CD4-positive, alpha-beta T cell treated with Interferon alpha-2 for 1 hour (primary cell): ENCODE measurements at places on chromosomes 3 and 15.

DNA sequence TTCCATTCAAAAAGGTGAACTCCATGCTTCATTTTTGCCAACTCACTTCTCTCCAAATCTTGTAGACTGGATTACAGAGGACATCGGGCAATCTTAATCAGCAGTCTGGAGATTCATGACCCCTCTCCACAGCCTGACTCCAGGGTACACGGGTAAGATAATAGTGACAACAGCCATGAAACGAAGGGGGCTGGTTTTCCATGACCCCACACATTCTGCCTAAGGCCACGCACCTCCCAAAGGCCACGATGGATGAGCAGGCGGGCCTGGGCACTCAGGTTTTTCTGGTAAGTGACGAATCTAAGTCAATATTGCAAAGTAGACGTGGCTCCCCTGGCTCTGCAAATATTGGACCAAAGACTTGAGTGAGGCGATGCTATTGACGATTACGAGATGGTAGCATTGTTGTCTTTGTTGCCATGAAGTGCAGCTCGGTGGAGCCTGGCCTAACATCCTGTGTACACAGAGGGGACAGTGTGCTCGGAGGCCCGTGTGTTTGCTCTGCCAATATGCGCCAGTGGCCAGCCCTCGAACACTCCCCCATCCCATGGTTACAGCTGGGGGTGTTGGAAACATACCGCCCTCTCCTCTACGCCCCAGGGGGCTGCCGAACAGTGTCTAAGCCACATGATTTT is 119.1 kb downstream of the OPA1 start:
- DNase-seq: no peak

- DNase-seq: no peak
These were observed 56.5 kb downstream of the ZNF385D start for GRCh38 chr3:21694506-21694905.

GRCh38 chr3:56887402-56888025 is 85.8 kb upstream of the ARHGEF3 start:
- DNase-seq: no peak

DNA sequence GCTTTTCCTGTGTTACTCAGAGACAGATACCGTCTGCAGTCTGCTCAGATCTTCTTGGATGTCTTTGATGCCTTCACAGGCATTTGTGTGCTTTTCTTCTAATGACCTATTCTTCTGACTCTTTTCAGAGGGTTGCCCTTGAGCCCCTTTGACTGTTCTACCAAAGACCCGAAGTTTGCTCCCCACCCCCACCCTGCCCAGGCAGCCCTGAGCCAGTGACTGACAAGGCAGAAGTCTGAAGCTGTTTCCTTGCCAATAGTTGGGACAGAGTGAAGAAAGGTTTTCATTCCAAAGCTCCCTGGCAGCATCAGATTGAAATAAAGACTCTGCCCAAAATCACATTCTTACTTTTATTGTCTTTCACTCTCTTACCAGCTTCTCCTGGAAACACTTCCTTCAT is 9.0 kb upstream of the ATP13A5 start:
- no peak for DNase-seq

GRCh38 chr3:42721690-42722089 is 19.1 kb upstream of the HHATL start:
- DNase-seq: no peak

GRCh38 chr3:187799942-187800641 is 54.8 kb upstream of the BCL6 start:
- peak; percentile 63 for DNase-seq

DNA sequence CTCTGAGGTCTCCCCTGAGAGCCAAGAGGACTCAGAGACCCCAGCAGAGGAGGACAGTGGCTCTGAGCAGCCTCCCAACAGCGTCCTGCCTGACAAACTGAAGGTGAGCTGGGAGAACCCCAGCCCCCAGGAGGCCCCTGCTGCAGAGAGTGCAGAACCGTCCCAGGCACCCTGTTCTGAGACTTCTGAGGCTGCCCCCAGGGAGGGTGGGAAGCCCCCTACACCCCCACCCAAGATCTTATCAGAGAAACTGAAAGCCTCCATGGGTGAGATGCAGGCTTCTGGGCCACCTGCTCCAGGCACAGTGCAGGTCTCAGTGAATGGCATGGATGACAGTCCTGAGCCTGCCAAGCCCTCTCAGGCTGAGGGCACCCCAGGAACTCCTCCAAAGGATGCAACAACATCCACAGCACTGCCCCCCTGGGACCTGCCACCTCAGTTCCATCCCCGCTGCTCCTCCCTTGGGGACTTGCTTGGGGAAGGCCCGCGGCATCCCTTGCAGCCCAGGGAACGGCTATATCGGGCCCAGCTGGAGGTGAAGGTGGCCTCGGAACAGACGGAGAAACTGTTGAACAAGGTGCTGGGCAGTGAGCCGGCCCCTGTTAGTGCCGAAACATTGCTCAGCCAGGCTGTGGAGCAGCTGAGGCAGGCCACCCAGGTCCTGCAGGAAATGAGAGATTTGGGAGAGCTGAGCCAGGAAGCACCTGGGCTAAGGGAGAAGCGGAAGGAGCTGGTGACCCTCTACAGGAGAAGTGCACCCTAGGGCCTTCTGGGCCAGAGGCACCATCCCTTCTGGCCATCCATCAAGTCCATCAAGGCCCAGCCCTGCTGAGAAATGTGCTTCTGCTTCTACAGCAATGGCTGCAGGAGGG is 23.6 kb downstream of the PLEKHO2 start:
- DNase-seq: no peak

DNA sequence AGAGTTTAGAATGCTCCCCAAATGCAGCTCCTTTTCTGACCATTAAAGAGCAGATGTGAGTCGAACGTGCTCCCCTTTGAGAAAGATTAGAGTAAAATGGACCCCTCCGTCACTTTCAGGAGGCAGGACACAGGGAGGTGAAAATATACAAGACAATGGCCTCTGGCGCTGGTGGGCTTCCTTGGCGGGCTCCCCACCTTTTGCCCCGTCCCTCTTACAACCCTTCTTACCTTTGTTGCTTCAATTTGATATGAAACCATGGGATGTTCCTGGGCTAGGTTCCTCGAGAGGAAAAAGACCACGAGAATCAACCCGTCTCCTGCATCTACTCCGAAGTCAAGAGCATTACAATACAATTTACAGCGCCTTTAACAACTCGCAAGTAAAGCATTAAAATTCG is 214.2 kb downstream of the MEIS2 start:
- DNase-seq: no peak

DNA sequence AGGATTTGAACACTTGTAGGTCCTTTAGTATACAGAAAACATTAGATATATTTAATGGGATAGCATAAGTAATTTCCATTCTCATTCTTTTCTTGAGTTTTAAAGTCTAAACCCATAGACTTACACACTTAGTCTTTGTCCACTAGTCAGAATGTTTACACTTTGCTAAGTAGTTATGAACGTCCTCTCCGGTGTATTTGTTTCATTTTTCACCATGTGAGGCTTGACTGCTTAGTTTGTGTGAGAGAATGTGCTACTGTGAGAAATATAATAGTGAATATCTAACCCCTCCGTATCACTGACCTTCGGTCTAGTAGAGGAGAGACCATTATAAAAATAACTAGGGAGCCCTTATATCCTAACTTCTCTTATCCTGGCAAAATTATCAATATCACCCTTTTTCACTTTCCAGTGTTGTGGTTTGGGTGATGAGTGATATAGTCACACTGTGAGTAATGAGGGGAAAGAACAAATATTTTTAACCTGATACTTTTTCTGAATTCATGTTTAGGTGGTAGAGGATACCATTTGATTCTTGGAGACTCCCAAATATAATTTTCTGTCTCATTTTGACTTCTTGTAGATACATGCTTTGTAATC is 122.4 kb downstream of the UBE2E2 start:
- DNase-seq: no peak

GRCh38 chr3:5389057-5389456 is 201.6 kb downstream of the EDEM1 start:
- no peak for DNase-seq

DNA sequence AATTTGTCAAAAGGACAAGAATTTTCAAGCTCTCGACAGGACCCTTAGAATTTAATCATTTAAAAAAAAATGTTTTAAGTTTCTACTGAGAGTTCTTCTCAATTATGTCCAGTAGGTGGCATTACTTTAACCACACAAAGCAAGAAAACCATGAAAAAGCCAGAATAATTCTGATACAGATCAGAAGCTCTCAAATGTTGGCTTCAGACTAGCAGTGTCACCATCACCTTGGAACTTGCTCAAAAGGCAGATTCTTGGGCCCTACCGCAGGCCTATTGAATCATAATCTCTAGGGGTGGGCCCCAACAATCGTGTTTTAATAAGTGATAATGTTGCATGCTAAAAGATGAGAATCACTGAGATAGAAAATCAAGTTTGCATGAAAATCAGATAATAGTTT is 99.5 kb upstream of the KCNMB2 start:
- peak; percentile 3 for DNase-seq

DNA sequence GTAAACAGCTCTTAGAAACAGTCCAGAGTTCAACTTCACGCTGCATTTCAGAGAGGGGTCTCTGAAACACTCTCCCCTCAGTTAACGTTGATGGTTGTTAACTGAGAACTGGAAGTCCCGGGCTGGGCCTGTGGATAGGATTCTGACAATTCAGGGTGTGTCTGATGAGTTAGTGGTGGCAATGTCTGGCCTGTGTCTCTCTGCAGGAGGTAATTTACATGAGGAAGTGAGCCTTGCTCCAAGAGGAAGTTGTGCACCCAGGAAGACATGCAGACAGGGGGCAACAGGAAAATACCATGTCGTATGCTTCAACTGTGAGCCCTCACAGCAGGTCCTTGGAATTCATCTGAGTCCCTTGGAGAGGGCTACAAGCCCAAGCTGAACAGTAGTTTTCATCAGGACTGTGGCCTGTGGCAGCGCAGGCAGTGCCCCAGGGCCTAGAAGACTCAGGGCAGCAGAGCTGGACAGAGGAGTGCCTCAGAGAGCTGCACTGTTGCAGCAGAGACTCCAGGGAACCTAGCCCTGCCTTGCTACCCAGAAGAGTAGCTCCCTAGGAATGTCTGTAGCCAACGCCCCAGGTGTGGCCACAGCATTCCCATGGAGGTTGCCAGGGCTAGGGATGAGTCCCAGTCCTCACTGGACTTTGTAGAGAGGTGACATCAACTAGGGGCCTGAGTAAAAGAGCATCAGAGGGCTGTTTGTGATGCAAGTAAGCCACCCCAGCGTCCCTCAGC is 104.6 kb upstream of the SELENOK start:
- DNase-seq: no peak

- DNase-seq: no peak
These were observed 63.4 kb downstream of the KLF13 start for GRCh38 chr15:31390029-31390428.

GRCh38 chr15:92200891-92201290 is 192.8 kb upstream of the ST8SIA2 start:
- no peak for DNase-seq

GRCh38 chr3:171841620-171842000 is 1.5 kb upstream of the TMEM212 start:
- no peak for DNase-seq

DNA sequence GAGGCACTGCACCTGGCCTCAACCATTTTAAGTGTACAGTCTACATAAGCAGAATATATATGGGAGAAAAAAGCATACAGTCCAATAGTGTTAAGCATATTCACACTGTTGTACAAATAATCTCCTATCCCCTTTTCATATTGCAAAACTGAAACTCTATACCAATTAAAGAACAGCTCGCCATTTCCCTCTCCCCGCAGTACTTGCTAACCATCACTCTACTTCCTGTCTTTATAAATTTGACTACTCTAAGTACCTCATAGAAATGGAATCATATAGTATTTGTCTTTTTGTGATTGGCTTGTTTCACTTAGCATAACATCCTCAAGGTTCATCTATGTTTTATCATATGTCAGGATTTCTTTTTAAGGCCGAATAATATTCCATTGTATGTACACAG is 21.6 kb upstream of the TASOR start:
- no peak for DNase-seq

DNA sequence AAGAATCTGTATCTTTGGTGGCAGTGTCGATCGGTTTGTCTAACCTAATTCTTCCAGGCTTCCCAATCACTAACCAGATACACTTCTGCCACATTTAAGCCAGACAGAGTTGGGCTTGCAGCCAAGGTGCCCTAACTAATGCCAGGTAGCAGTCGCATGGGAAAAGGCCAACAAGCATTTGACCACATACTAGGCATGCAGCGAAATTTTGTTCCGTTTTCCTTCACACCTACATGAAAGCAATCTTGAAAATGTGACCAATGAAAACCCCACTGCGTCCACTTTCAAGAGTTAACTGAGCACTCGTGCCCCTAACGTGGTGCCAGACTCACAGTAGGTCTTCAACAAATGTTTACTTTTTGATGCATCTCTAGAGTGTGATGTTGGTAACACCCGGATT is 192.2 kb upstream of the TPM1 start:
- DNase-seq: no peak

DNA sequence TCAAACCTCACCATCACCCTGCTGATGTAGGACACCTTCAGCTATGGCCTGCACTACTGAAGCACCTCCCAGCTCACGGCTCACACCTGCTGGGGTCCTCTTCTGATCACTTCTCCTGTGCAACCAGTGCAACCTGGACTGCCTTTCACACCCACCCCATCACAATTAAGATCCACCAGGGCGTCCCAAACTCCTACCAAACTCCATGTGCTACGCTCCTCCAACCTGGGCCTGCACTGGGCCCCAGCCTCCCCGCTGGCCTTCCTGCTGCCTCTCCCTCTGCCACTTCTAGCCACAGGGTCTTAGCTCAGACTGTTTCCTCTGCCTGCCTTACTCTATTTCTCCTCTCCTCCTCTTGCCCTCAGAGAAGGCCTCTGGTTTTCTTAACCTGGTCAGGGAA is 12.8 kb downstream of the MESD start:
- no peak for DNase-seq

DNA sequence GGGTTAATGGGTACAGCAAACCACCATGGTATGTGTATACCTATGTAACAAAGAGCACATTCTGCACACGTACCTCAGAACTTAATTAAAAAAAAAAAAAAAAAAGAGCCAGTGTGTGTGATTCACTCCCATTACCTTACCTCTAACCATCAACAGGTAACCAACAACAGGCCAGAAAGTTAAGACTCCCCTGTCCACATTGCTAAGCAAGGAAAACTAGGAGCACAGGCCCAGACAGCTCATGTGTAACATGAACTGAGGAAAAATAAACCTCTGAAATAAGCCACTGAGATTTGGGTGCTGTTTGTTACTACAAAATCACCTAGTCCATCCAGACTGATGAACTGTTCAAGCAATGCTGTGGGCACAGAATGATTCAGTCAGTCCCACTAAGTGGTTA is 6.0 kb downstream of the KATNBL1 start:
- no peak for DNase-seq

GRCh38 chr15:101541501-101542292 is 52.2 kb upstream of the PCSK6 start:
- DNase-seq: no peak

- DNase-seq: no peak
These were observed 39.0 kb upstream of the THRB start for GRCh38 chr3:24533561-24534193.

GRCh38 chr15:23422099-23422945 is 24.7 kb downstream of the GOLGA6L2 start:
- no peak for DNase-seq

GRCh38 chr3:171813897-171814460 is 3.7 kb upstream of the PLD1 start:
- peak; percentile 42 for DNase-seq
